ENCODE measurements at places on chromosomes 1 and 21.

- no peak overlapping the region for H3K27ac ChIP-seq
- no peaks in the 10 kb centered on the region for H3K27me3 ChIP-seq
- no peaks in the 10 kb centered on the region for H3K36me3 ChIP-seq
- DNase-seq = no peak
- H3K4me3 ChIP-seq = no peak overlapping the region
Measured at GRCh38 chr21:24716281-24716918, 890.9 kb downstream of the MRPL39 start.

DNA sequence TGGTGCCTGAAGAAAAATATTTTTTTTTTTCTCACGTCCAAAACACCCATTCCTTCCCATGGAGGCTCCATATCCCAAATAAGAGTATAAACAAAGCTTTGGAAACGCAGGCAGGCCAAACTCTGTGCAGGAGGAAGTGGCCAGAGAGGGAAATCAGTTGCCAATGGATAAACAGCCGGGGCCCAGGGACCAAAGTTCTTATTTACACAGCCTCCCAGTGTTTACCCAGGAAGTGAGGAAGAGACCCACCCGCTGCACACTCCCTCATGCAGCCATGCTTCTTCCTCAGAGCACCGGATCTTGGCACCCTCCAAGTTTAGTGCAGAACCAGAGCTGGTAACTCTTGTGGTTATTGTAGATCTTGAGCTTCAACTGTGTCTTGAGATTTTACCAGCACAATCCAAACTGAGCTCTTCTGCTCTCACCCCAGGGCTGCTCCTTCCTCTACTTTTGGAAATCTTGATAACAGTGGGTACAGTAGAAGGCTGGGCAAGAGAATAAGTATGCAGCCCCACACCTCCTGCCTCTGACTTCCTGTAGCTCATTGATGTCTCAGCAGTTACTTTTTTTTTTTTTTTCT lies 14.2 kb downstream of the MARCKSL1 start:
- H3K4me3 ChIP-seq = no peak overlapping the region
- peaks cover 32% of the 10 kb centered on the region for H3K36me3 ChIP-seq
- peak overlapping the region; percentile 13 for H3K27ac ChIP-seq
- no peak for DNase-seq
- no peaks in the 10 kb centered on the region for H3K27me3 ChIP-seq
- H3K4me1 ChIP-seq = peaks cover 3% of the 10 kb centered on the region

GRCh38 chr1:118859999-118860398 lies 128.1 kb downstream of the TBX15 start:
- H3K4me3 ChIP-seq = no peak overlapping the region
- no peaks in the 10 kb centered on the region for H3K27me3 ChIP-seq
- DNase-seq = no peak
- no peaks in the 10 kb centered on the region for H3K36me3 ChIP-seq
- H3K27ac ChIP-seq = no peak overlapping the region

- peaks cover 5% of the 10 kb centered on the region for H3K4me1 ChIP-seq
- H3K27me3 ChIP-seq = no peaks in the 10 kb centered on the region
- peak; percentile 85 for DNase-seq
- peaks cover 21% of the 10 kb centered on the region for H3K36me3 ChIP-seq
- H3K4me3 ChIP-seq = peak within 1 kb of the TSS; percentile 91
Measured at GRCh38 chr1:172443666-172444453, at the start of gene PIGC. PIGC (minus strand) TSS chr1:172444069; CDS start chr1:172442622, 1,447 bp downstream.

DNA sequence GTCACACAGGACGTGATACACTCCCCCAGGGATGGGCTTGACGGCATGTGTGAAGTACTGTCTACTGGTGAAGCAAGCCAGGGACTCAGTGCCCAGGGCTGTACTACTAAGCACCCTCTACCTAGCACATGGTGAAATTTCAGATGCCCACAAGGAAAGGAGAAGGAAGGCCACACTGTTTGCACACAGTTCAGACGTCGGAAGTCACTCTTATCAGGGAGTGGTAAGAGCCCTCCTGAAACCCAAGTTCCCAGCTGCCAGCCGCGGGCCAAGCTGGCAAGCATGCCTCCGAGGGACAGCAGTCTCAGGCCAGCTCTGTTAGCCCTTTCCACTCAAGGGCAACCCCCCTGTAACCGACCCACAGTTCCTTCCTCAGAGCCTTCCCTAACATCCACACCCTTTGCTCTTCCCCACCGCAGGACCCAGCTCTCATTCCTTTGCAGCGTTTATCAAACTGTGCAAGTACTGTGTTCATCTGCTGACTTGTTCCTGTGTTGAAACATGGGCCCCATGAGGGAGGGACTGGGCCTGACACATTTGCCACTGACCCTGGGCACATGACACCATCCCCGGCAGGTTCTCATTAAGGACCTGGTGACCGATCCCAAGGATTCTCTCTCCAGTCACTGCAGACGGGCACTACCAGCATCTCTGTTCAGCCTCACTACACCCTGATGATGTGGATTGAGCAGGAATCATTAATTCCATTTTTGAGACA lies 58.5 kb downstream of the SLC66A1 start:
- peaks cover 8% of the 10 kb centered on the region for H3K4me1 ChIP-seq
- peaks cover 78% of the 10 kb centered on the region for H3K36me3 ChIP-seq
- H3K27ac ChIP-seq = no peak overlapping the region
- no peak for DNase-seq

DNA sequence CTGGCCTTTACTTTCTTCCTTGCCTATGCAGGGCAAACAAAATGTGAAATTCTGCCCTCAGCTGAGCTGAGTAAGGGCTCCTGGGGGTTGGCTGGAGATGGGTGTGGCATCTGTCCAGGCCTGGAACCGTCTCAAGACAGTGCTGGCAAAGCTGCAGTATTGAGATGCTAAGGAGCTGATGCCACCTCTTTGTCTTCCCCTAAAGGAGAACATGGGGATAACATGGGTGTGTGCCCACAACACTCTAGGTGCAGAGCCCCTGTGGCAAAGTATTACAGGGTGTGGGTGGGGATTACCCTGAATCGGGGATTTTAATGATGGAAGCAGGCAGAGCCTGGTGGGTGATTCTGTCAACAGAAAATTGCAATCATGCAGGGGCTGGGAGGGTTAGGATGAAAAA lies 2.5 kb upstream of the ST3GAL3 start:
- H3K27me3 ChIP-seq = no peaks in the 10 kb centered on the region
- peaks cover 11% of the 10 kb centered on the region for H3K4me1 ChIP-seq
- DNase-seq = no peak
- peaks cover 49% of the 10 kb centered on the region for H3K36me3 ChIP-seq
- no peak overlapping the region for H3K27ac ChIP-seq
- H3K4me3 ChIP-seq = no peak overlapping the region

GRCh38 chr1:21027805-21028204 lies 148.9 kb downstream of the EIF4G3 start:
- peaks cover 5% of the 10 kb centered on the region for H3K4me1 ChIP-seq
- DNase-seq = no peak
- H3K36me3 ChIP-seq = peaks cover 4% of the 10 kb centered on the region
- no peaks in the 10 kb centered on the region for H3K27me3 ChIP-seq
- H3K4me3 ChIP-seq = no peak overlapping the region
- no peak overlapping the region for H3K27ac ChIP-seq

DNA sequence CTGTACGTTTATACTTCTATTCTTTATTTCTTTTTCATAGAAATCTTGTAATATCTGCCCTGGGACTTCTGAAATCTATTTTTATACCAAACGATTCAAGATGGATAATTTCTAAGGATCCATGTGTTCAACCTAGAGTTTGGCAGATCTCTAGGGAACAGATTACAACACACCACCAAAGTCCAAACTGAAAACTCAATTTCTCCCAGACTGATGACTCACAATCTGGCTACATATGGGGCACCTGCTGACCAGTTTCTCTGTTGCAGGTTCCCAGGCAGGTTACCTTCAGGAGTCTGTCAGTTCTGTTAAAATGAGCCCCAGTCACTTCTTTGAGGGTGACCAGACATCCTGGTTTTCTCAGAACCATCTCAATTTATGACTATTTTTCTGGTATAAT lies 439.4 kb downstream of the GPATCH2 start:
- no peak overlapping the region for H3K27ac ChIP-seq
- DNase-seq = no peak
- no peaks in the 10 kb centered on the region for H3K4me1 ChIP-seq
- H3K36me3 ChIP-seq = no peaks in the 10 kb centered on the region

- H3K27ac ChIP-seq = no peak overlapping the region
- no peaks in the 10 kb centered on the region for H3K27me3 ChIP-seq
- DNase-seq = peak; percentile 54
- peaks cover 72% of the 10 kb centered on the region for H3K4me1 ChIP-seq
- H3K36me3 ChIP-seq = peaks cover 32% of the 10 kb centered on the region
- H3K4me3 ChIP-seq = no peak overlapping the region
Measured at GRCh38 chr1:1351511-1352427, 2.6 kb upstream of the DVL1 start.

DNA sequence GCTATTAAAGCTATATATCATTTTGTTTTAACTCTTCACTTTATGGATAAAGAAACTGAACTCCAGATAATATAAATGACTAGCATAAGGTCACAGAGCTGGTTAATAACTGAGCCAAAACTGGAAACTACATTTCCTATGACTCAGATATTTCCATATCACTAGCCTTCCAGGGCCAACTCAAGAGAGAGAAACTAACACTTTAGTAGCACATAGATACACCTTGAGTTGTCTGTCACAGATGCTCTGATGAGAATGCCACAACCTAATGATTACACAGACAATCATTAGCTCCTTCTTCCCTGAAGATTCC lies 40.7 kb downstream of the NME7 start:
- H3K4me3 ChIP-seq = no peak overlapping the region
- no peaks in the 10 kb centered on the region for H3K36me3 ChIP-seq
- H3K4me1 ChIP-seq = no peaks in the 10 kb centered on the region
- DNase-seq = peak; percentile 29
- H3K27ac ChIP-seq = peak overlapping the region; percentile 54

DNA sequence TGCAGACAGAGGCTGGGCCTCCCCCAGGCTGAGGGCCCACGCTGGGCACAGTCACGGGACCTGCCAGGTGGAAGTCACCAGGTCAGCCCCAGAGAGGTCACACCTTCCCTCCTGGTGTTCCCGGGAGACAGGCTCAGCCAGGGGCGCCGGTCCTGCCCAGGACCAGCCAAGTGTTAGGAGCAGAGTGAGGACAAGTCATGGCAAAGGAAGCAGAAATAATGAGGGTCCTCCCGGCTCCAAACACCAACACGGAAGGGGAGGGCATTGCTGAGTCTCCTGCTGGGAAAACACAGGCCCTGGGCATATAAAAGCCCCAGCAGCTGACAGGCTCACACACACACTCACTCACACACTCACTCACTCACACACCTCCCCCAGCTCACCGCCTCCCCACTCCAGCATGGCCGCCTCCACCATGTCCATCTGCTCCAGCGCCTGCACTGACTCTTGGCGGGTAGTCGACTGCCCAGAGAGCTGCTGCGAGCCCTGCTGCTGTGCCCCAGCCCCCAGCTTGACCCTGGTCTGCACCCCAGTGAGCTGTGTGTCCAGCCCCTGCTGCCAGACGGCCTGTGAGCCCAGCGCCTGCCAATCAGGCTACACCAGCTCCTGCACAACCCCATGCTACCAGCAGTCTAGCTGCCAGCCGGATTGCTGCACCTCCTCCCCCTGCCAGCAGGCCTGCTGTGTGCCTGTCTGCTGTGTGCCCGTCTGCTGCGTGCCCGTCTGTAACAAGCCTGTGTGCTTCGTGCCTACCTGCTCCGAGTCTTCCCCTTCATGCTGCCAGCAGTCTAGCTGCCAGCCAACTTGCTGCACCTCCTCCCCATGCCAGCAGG lies at the start of gene KRTAP10-10:
Gene KRTAP10-10, plus strand, starts transcription at position 339 of the 833 bp plus-strand sequence. Its CDS starts 62 bp downstream, at position 401.
- no peak for DNase-seq
- H3K27ac ChIP-seq = no peak within 1 kb of the TSS
- H3K27me3 ChIP-seq = peaks cover 14% of the 10 kb centered on the region
- no peaks in the 10 kb centered on the region for H3K4me1 ChIP-seq
- H3K4me3 ChIP-seq = no peak within 1 kb of the TSS
- H3K36me3 ChIP-seq = no peaks in the 10 kb centered on the region

DNA sequence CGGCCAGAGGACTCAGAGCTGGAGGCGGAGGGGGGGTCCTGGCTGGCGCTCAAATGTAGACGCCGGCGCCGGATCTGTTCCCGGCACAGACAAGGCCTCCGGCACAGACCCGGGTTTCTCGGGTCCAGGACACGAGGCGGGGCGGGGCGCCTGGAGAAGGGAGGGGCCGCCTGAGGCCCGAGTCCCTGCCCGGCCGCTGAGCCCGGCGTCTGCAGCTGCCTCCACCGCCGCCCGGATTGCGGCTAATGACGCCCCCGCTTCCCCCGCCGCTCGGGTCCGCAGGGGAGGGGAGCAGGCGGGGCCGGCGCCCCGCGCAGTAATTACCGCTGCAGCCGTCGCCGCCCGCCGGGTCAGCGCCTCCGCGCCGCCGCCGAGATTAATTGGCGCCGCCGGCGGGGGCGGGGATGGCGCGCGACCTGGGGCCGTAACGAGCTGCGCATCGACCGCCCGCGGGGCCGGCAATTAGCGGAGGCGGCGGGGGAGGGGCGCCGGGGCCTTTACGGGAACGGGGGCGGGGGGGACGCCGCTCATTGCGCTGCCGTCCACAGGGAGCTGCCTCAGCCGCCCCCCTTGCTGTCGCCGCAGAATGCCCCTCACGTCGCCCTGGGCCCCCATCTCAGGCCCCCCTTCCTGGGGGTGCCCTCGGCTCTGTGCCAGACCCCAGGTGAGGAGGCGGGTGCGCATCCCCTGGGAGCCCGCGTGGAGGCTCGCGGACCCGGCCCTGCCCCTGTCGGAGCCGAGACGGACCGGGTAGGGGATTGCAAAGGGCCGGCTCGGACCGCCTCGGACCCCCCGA lies 17.3 kb downstream of the NOC2L start:
- H3K4me3 ChIP-seq = no peak overlapping the region
- peaks cover 70% of the 10 kb centered on the region for H3K4me1 ChIP-seq
- H3K27me3 ChIP-seq = peaks cover 21% of the 10 kb centered on the region

GRCh38 chr21:31548688-31549087 lies 110.8 kb upstream of the SOD1 start:
- no peak for DNase-seq
- no peak overlapping the region for H3K27ac ChIP-seq
- H3K36me3 ChIP-seq = no peaks in the 10 kb centered on the region
- no peaks in the 10 kb centered on the region for H3K4me1 ChIP-seq
- H3K27me3 ChIP-seq = peaks cover 11% of the 10 kb centered on the region
